ENCODE measurements at places on chromosomes 4 and X. TPM values are rescaled to one million over a fixed set of nuclear protein-coding genes. Genes with fewer than 3 reads are reported as not detected.

- no peak for DNase-seq
- no peaks in the 10 kb centered on the region for H3K27me3 ChIP-seq
- H3K4me3 ChIP-seq, result no peak overlapping the region
Observed at GRCh38 chrX:88613338-88613737, 133.7 kb upstream of the CPXCR1 start.

Gene CT45A10
- not detected for total RNA-seq

- H3K27me3 ChIP-seq, result no peaks in the 10 kb centered on the region
- no peak for DNase-seq
- no peaks in the 10 kb centered on the region for H3K4me1 ChIP-seq
- no peak overlapping the region for H3K4me3 ChIP-seq
- H3K36me3 ChIP-seq, result no peaks in the 10 kb centered on the region
Observed at GRCh38 chrX:132677233-132677716, 188.4 kb upstream of the MBNL3 start.

DNA sequence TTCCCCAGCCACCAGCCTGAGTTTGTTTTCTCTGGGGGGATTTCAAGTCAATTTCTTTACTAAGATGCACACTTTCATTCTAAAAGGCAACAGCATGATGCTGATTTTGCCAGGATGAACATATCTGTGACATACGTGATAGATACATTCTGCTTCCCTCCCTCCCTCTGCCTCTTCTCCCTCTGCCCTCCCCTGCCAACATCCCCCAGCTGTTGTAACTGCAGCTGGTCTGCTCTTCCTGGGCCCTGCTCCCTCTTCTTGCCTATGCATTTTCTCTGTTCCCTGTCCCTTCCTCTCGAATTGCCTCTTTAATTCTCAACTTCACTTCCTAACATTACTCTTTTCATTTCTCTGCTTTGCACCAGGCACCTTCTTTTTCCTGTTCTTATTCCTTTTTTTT is 83.4 kb downstream of the AASDH start:
- peaks cover 4% of the 10 kb centered on the region for H3K4me1 ChIP-seq
- no peak overlapping the region for H3K4me3 ChIP-seq
- no peaks in the 10 kb centered on the region for H3K36me3 ChIP-seq
- no peaks in the 10 kb centered on the region for H3K27me3 ChIP-seq
- DNase-seq, result no peak

Gene NDP
- not detected for total RNA-seq

Gene JAKMIP1
- 0.71 TPM for total RNA-seq

Gene SPIN2A
- total RNA-seq, result 0.56 TPM

- H3K27me3 ChIP-seq, result no peaks in the 10 kb centered on the region
- H3K4me1 ChIP-seq, result no peaks in the 10 kb centered on the region
- no peaks in the 10 kb centered on the region for H3K36me3 ChIP-seq
- no peak overlapping the region for H3K27ac ChIP-seq
Observed at GRCh38 chrX:68917799-68918198, 89.0 kb downstream of the EFNB1 start.

GRCh38 chr4:128427832-128428366 is 140.3 kb upstream of the PGRMC2 start:
- H3K27ac ChIP-seq, result peak overlapping the region; percentile 18
- H3K4me3 ChIP-seq, result no peak overlapping the region
- H3K36me3 ChIP-seq, result no peaks in the 10 kb centered on the region

DNA sequence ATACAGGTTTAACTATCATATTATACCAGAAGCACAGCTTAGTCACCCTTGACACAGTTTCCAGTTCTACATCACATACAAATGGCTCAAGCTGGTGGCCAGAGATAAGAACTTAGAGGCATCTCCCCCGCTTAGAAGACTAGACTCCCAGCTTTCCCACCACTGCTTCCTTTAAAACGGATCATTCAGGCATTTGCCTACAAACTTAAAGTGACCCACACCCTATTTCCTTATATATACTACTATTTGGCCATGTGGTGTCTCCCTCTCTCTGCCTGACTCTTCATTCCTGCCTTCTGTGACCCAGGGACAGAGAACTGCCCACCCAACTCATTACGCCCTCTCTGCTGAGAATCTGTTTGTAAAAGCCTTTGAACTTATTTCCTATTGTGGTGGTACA is 781.2 kb upstream of the DIAPH2 start:
- no peak for DNase-seq
- no peak overlapping the region for H3K4me3 ChIP-seq
- H3K36me3 ChIP-seq, result no peaks in the 10 kb centered on the region
- no peaks in the 10 kb centered on the region for H3K4me1 ChIP-seq
- no peak overlapping the region for H3K27ac ChIP-seq
- H3K27me3 ChIP-seq, result no peaks in the 10 kb centered on the region

- H3K4me1 ChIP-seq, result no peaks in the 10 kb centered on the region
- H3K36me3 ChIP-seq, result no peaks in the 10 kb centered on the region
- no peak for DNase-seq
- no peak overlapping the region for H3K4me3 ChIP-seq
- no peaks in the 10 kb centered on the region for H3K27me3 ChIP-seq
Observed at GRCh38 chr4:11037637-11038036, 353.1 kb upstream of the CLNK start.

DNA sequence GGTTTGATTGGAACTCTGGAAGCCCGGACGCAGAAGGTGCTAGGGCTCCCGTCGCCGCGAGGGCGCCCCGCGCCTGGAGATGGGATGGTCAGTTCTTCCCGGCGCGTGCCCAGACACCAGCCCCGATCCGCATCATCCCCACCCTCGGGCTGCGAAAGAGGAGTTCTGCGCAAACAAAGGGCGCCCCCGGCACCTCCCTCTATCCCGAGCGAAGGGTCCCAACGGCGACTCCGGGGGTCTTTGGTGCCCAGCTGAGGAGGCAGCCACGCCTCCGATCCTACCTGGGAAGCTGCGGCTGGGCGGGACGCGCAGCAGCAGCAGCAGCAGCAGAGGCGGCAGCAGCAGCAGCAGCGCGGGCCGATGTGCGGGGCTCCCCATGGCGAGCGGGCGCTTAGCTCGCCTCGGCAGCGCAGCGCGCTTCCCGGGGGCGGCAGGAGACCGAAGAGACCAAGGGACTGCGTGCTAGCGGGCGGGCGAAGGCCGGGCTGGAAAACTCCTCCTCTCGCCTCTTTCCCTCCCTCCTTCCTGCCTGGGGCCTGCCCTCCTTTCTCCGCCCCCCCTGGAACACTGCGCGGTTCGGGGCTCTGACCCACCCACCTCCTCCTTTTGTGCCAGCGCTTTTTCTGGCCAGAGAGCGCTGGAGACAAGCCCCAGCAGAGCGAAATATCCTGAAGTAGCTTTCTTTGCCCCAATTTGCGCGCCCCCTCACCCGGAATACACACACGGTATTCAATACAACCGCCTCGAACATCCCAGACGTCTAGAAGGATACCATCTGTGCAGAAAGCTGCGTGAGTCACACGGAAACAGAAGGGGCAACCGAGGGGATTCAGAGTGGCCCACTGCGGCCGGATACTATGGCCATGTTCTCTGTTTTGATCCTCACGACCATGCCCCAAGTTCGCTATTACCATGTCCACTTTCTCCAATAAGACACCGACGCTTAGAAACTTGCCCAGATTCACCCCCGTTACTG is at the start of gene SRPX:
TSS of gene SRPX (minus strand) at position 457 of the 976 bp plus-strand sequence. CDS start at position 378, 79 bp downstream.
- H3K4me1 ChIP-seq, result no peaks in the 10 kb centered on the region
- no peaks in the 10 kb centered on the region for H3K36me3 ChIP-seq
- DNase-seq, result no peak
- no peak within 1 kb of the TSS for H3K27ac ChIP-seq

GRCh38 chr4:25081866-25082471 is 51.2 kb upstream of the LGI2 start:
- H3K27me3 ChIP-seq, result no peaks in the 10 kb centered on the region
- H3K4me3 ChIP-seq, result no peak overlapping the region
- no peak for DNase-seq
- peaks cover 5% of the 10 kb centered on the region for H3K4me1 ChIP-seq

Gene ABCB7
- 35.4 TPM for total RNA-seq

Gene NKX6-1
- total RNA-seq, result not detected

Gene CT83
- not detected for total RNA-seq

- H3K27me3 ChIP-seq, result no peaks in the 10 kb centered on the region
- no peak overlapping the region for H3K27ac ChIP-seq
- no peaks in the 10 kb centered on the region for H3K36me3 ChIP-seq
- DNase-seq, result no peak
- no peaks in the 10 kb centered on the region for H3K4me1 ChIP-seq
Observed at GRCh38 chr4:147860960-147861359, 129.1 kb downstream of the ARHGAP10 start.

All from thyroid gland (tissue), 4 donors.